COLO829 (cell line): ENCODE measurements at places on chromosomes 6 and 20.
A peak's percentile ranks its signal among the peaks of the same experiment; 100 is the strongest.

- no peak for DNase-seq
Observed at GRCh38 chr6:88748141-88748540, 215.3 kb downstream of the RNGTT start.

GRCh38 chr20:61810066-61810737, 255.5 kb downstream of the TAF4 start:
- no peak for DNase-seq

DNA sequence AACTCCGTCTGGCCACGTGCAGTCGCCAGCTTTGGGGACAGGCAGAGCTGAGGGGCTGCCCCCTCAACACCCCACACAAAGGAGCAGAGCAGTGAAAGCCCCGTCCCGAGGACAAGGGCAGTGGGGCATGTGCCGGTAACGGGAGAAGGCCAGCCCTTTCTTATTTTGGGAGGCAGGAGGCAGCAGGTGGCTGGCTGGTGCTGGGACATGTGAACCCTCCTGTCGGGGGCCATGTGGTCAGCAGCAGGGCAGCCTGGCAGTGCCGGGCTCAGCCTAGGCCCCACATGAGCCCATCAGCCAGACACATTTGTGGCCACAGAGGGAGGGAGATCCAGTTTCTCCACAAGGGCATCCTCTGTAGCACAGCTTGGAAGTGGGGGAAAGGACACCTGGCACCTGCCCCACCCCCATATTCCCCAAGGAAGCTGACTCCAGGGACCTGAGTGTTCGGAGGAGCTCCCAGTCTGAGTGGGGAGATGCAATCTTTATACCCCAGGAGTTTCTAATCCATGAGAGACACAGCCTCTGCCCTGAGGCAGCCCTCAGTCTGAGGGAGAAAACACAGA, 137.6 kb downstream of the MRPL14 start:
- no peak for DNase-seq

GRCh38 chr20:4787069-4787468, 65.4 kb downstream of the PRND start:
- no peak for DNase-seq

DNA sequence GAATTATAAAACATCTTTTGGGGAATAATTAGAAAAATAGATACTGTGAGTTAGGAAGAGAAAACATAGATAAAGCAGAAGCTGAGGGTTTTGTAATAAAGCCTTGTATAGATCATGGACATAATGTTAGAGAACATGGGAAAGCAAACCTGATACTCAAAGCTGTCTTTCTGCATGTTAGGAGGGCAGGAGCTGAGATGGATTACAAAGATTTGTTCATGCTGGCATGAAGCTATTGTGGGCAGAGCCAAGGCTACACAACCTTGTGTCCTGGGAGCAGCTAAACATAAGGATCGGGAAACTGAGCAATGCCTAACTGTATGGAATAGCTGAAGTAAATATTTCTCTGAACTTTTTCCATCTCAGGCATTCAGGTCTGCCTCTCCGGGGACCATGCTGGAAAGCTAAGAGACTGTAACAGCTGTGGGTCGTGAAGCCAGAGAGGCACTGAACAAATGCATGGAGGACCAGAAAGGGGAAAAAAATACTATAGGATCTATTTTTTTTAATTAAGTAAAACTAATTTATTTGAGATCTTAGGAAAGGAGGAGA, 28.2 kb upstream of the CNKSR3 start:
- no peak for DNase-seq

DNA sequence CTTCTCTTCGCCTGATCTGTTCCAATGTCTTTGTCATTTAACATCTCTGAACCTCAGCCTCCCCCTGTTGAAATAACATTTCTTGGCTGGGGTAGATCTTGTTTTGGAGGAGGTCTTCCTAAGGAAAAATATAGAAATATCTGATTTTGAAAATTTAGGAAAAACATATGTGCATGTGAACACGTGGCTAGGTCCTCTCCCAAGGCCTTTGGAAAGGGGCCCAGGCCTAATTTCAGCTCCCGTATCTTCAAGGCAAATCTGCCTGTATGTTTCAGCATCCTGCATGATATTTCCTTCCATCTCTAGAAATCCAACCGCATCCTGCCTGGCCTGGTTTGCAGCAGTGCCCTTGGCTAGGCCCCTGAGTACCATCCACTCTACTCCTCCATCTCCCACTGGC, 261.2 kb downstream of the PHACTR1 start:
- no peak for DNase-seq

- DNase-seq = no peak
Observed at GRCh38 chr6:17865243-17865642, 122.2 kb downstream of the KIF13A start.

GRCh38 chr20:38790200-38791053, 15.1 kb upstream of the PPP1R16B start:
- DNase-seq = peak; percentile 13

GRCh38 chr6:43012364-43012763, 1.4 kb downstream of the MEA1 start:
- DNase-seq = no peak

GRCh38 chr20:32610472-32611218, 25.5 kb upstream of the NOL4L start:
- no peak for DNase-seq

DNA sequence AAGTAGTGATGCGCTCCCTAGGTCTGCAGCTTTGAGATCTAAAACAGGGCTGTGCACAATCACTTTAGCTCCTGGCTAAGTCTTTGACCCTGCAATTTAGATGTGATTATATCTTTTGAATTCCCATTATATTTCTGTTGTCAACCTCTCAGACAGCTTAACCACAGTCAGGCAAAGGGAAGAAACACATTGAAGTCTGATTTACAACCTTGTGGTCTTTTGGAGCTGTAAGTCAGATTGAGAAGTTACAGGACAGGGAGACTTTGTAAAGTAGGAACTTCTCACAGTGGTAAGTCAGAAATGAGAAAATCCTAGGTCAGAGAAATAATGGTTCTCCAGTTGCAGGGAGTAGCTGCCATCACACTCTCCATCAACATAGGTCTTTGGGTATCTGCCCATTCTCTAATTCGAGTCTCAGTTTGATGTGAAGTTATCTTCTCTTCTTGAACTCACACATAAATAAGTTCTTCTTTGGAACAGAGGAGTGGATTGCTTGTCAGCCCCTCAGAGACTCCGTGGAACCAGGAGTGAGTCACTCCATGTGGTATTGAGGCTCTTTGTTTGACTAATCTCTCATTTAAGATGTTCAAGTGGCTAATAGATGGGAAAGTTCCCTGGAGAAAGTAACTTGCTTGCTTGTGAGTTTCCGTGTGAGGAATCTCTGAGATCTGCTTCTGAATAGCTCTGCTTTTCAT, 35.0 kb upstream of the SGK1 start:
- peak; percentile 84 for DNase-seq

DNA sequence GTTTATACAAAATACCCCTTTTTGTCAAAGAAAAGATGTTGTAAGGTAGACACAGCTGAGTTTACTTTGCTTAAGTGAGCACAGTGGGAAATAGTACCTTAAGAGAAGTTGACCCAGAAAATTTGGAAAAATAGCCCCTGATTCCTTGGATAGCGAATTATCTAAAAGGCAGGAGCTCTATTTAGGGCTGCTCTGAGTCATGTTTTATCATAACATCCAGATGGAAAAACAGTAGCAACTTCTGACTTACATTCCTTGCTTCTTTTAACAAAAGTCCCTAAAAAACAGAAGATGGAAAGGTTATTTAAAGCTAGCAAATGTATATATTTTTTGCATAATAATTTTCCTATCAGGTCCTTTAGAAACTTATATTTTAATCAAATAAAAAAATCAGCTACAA, 59.0 kb downstream of the THEMIS start:
- no peak for DNase-seq

DNA sequence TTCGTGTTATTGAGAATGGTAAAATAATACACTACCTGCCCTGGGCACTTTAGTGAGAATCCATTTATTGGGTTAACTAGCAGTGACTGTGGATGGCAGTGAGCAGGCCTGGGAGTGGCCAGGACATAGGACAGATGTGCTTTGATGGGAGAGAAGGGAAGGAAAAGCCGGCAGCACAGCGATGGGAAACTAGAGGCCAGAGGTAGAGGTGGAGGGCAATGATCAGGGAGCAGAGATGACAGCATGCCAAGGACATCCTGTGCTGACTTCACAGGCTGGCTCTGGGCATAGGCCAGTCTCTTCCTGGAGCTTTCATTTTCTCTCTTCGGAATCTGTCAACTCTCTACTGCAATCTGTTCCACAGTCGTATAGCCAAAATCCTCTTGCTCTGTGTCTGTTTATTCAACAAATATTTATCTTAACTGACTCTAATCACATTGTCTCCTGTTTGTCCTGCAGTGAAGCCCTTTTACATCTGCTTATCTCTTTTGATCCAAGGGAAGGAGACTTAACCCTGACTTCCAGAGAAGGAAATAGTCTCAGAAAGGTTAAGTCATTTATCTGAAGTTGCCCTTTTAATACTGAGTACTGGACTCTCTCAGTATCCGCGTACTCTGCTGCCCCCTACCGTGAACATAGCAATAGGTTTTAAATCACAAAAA, 18.4 kb upstream of the MMP24 start:
- DNase-seq = peak; percentile 70

DNA sequence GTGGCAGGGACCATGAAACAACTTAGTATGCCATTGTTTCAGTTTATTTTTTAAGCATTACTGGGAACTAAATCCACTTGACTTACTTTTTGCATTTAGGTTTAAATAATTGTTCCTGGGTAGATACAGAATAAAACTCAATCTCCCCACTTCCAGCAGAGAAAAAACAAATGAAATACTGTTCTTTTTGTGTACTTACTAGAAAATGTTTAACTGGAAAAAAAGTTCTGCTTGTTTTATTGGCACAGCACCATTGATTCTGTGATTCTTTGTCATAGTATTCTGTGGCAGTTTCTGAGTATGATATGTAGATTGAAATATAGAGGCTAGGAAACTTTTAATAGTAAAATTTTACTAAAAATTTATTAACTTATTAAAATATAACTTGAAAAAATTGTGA, 10.2 kb downstream of the ASXL1 start:
- DNase-seq = no peak

- DNase-seq = no peak
Observed at GRCh38 chr6:15897063-15897876, 231.6 kb upstream of the MYLIP start.

GRCh38 chr20:37706298-37706697, 12.5 kb downstream of the CTNNBL1 start:
- DNase-seq = no peak

DNA sequence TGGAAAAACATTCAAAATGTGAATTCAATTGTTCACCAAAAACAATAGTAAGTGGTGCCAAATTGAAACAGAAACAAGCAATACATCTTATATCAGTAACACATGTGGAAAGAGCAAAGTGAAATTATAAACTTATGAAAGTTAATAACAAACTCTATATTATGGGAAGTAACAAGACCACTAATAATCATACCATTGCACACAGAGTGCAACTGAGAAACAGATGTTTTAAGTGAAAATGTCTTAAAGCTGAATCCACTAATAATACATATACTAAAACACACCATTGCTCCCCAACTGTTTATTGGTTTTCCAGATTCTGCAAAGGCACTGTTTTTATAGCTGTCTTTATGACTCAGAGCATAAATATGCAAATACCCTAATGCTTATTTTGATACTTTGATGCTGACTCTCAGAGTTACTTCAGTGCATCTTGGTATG, 292.3 kb downstream of the RFPL4B start:
- peak; percentile 2 for DNase-seq

DNA sequence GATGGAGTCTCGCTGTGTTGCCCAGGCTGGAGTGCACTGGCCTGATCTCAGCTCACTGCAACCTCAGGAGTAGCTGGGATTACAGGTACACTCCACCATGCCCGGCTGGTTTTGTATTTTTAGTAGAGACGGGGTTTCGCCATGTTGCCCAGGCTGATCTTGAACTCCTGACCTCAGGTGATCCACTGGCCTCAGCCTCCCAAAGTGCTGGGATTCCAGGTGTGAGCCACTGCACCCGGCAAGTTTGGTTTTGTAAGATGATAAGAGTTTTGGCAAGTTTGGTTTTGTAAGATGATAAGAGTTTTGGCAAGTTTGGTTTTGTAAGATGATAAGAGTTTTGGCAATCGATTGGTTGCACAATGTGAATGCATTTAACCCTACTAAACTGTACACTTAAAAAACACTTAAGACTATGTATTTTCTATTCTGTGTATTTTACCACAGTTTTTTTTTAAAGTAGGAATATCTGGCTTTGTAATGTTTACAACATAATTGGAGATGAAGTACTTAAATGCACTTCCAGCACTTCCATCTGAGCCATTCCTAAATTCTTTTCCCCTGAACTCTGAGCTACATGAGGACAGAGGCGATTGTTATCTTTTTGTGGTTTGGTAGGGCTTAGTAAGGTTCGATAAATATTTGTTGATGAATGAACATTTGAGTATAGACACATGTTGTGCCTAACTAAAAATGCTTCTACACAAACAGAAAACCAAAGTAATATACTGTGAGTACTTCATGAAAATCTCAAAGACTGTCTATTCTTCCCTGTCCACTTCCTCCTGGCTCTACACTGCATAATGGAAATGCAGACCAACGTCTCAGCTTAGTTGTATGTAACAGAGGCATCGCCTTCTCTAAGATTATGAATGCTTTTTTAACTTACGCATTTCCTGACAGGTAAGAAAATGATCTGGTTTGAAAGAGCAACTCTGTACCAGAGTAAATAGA, 18.8 kb downstream of the SAMHD1 start:
- DNase-seq = no peak

GRCh38 chr6:46985943-46986342, 56.2 kb downstream of the ADGRF1 start:
- DNase-seq = no peak

- DNase-seq = no peak
Observed at GRCh38 chr6:27297857-27298730, 14.0 kb downstream of the POM121L2 start.

DNA sequence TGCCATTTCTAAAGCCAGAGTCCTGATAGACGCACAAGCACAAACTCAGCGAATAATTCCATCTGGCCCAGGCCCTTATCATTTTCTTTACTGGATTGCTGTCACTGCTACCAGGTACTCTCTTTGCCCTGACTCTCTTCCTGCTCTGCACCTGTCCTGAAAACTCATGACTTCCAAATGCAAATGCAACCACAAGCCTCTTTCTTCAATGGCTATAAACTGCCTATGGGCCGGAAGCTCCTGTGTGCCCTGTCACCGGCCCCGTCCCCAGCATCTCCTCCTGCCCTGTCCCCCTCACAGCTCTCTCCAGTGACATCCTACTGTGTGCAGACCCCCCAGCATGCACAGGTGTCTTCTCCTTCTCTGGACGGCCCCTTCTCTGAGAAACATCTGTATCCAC, 302.6 kb downstream of the GMDS start:
- no peak for DNase-seq

GRCh38 chr20:32482442-32483261, 102.5 kb downstream of the NOL4L start:
- DNase-seq = no peak
